ENCODE measurements at places on chromosomes 1 and 21.

GRCh38 chr1:71156590-71156989 lies 75.8 kb upstream of the ZRANB2 start:
- no peak for DNase-seq

GRCh38 chr1:151936653-151937052 lies 27.3 kb upstream of the THEM4 start:
- DNase-seq = no peak

DNA sequence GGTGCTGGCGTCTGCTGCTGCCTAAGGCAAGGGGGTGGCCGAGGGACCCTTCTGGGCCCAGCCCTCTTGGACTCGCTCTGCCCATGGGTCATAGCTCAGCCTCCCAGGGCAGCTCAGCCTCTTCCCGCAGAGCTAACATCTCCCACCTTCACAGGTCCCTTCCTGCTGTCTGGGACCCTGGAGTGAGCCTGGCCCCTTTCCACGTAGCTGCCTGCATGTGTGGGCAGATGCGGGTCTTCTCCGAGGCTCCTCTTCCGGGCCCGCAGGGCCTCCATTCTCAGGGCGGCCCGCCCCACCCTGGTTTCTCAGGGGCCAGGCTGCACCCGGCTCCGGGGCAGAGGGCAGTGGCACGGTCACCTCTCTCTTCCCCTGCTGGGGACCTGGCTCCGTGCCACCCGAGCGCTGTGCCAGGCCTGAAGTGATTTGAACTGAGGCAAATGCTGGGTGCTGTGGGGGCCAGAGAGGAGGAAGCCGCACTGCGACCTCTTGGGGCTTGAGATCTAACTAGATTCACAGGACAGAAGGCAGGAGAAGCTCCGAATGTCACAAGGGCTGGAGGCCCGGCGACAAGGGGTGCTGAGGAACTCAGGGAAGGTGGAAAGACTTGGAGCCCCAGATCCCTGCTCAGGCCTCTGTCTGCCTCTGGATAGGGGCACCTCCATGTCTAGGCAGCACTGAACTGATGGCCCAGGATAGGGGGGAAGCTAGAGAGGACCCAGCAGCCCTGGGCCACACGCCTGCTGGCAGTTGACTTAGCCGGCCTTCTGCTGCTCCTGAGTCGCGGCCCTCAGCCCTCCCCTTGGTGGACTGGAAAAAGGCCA lies 40.7 kb downstream of the COQ8A start:
- no peak for DNase-seq

DNA sequence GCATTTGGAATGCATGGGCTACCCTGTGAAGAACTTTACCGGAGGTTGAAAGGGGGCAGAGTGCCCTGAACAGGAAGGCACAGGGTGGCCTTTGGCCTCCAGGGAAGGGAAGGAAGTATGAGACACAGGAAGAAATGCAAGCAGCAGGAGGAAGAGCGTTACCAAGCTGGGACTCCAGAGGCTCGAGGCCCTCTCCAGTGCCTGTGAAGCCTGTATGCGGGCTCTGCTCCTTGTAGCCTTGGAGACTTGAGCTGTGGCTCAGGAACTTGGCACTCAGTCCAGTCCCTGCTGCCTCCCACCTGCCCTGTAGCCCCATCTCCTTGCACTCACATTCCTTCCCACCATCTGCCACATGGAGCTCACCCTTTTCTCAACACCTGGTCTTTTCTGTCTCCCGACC lies 33.5 kb upstream of the RNF19B start:
- DNase-seq = no peak

DNA sequence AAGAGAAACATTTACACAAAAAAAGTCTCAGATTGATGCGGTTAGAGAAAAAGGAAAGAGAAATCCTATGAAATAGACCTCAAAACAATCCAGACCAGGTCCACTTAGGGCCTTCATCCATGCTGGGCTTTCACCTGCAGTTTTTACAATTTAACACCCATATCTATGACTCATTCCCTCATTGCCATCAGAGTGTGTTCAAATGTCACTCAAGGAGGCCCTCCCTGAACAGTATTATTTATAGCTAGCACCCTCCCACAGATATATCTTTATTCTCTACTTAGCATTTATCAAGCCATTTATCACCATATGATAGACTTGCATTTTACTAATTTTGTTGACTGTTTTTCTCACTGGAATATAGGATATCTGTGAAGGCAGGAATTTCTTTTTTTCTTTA lies 824 bp upstream of the KRTAP21-3 start:
- DNase-seq = no peak
